ENCODE measurements at places on chromosomes 2 and 18. TPM values are rescaled to one million over a fixed set of nuclear protein-coding genes. Genes with fewer than 3 reads are reported as not detected.

DNA sequence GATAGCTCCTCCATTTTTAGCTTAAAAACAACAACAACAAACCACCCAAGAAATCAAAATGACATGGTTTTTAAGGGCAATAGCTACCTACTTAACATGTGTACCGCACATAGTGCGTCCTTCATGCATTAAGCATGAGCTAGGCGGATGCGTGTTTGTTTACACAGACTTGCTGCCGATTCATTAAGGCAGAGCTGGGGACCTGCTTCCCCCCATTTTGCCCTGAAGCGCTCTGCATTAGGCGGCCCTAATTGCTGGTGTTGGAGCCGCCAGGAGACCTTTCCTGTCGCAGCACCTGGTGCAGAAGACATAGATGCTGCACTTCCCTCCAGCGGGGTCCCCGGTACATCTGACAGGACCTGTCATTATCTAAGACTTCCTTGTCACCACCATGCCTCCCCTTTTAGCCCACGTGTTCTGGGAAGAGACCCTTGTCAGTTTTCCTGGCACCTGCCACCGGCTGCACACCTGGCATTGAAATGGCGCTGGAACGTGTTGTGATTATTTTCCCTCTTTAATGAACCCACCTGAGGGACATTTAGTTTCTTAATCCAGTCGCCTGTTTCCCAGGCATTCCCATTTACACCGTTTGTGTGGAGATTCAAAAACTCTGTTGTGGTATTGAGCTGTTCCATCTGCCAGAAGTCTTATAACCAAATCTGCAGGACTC lies 261.1 kb upstream of the RAB12 start:
- H3K4me1 ChIP-seq, result no peaks in the 10 kb centered on the region
- no peak overlapping the region for H3K4me3 ChIP-seq
- no peak for DNase-seq
- no peaks in the 10 kb centered on the region for H3K27me3 ChIP-seq
- H3K36me3 ChIP-seq, result no peaks in the 10 kb centered on the region
- H3K27ac ChIP-seq, result no peak overlapping the region

- H3K36me3 ChIP-seq, result no peaks in the 10 kb centered on the region
- H3K4me3 ChIP-seq, result no peak overlapping the region
- no peak overlapping the region for H3K27ac ChIP-seq
- DNase-seq, result no peak
- H3K4me1 ChIP-seq, result no peaks in the 10 kb centered on the region
Observed at GRCh38 chr2:150091846-150092245, 395.6 kb downstream of the RND3 start.

- H3K36me3 ChIP-seq, result no peaks in the 10 kb centered on the region
- no peak overlapping the region for H3K27ac ChIP-seq
- DNase-seq, result no peak
Observed at GRCh38 chr18:50870138-50870845, 8.6 kb upstream of the ME2 start.

DNA sequence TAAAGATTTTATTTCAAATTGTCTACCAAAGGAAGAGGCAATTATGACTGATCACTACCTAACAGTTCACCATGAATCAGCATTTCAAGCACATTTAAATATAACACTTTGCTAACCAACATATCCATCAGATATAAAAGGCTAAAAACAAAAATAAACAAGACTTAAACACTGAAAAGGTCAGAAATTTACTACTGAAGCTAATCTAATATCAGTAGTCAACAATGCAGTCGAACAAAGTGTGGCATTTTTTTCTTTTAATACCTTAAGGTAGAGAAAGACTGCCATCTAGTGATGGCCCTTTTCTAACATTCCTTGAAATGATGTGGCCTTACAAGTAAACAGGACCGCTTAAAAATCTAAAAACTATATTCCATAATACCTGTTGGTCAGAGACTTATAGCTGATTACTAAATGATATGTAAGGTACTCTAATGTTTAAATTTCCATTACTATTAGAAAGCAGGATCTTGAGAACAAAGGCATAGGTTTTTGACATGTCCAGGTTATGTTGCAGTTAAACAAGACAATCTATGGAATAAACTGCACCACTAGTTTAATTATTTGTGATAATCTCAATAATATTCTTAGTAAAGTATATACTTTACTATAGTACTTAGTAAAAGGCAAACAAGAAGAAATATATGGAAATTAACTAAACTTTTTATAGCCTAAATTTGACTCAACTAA lies 80.0 kb downstream of the EXOC6B start:
- H3K27ac ChIP-seq, result no peak overlapping the region
- H3K4me3 ChIP-seq, result no peak overlapping the region

The GPR45 gene
- not detected for polyA plus RNA-seq

- H3K36me3 ChIP-seq, result no peaks in the 10 kb centered on the region
- H3K4me3 ChIP-seq, result no peak overlapping the region
- H3K4me1 ChIP-seq, result no peaks in the 10 kb centered on the region
- no peak overlapping the region for H3K27ac ChIP-seq
Observed at GRCh38 chr2:229725716-229726574, 11.6 kb upstream of the DNER start.

- no peak overlapping the region for H3K27ac ChIP-seq
- no peak for DNase-seq
- H3K4me3 ChIP-seq, result no peak overlapping the region
Observed at GRCh38 chr2:29207352-29208148, 92.3 kb downstream of the CLIP4 start.

DNA sequence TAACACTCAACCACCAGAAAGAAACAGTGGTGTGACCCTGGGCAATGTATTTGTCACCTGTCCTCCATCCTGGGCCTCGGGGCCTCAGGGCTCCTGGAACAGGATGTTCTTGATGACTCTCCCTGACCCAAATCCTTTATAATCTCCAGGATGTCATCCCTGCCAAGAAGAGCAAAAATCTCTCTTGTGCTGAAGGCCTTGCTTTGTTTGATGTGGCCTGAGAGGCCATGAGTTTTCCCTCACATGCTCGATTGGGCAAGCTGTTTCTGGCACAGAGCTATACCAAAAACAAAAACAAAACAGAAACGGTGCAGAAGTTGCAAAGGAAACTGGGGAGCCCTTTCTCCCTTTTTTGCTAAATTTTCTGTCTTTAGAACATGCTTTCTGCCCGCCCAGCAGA lies 35.7 kb upstream of the ST3GAL5 start:
- peaks cover 2% of the 10 kb centered on the region for H3K27me3 ChIP-seq
- H3K36me3 ChIP-seq, result no peaks in the 10 kb centered on the region
- H3K27ac ChIP-seq, result no peak overlapping the region
- H3K4me3 ChIP-seq, result no peak overlapping the region
- H3K4me1 ChIP-seq, result no peaks in the 10 kb centered on the region
- DNase-seq, result no peak

- H3K4me1 ChIP-seq, result peaks cover 14% of the 10 kb centered on the region
- H3K27ac ChIP-seq, result no peak overlapping the region
- peaks cover 26% of the 10 kb centered on the region for H3K27me3 ChIP-seq
- DNase-seq, result no peak
- H3K4me3 ChIP-seq, result no peak overlapping the region
Observed at GRCh38 chr2:152094014-152094413, 4.8 kb downstream of the CACNB4 start.

The POTEJ gene
- not detected for polyA plus RNA-seq

The ACADL gene
- not detected for polyA plus RNA-seq

DNA sequence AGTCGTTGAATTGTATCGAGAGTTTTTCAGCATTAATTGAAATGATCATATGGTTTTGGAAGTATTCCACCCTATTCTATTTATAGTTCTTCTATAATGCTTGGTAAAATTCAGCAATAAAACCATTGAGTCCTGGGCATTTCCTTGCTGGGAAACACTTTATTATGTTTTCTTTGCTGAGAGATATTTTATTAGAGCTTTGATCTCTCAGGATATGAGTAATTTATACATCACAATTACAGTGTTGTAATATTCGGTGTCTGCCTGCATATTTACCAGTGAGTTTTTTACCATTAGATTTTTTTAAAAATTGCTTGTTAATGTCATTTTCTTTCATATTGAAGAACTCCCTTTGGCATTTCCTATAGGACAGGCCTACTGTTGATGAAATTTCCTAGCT lies 402.7 kb upstream of the FSIP2 start:
- H3K36me3 ChIP-seq, result no peaks in the 10 kb centered on the region
- H3K4me1 ChIP-seq, result no peaks in the 10 kb centered on the region
- no peak overlapping the region for H3K27ac ChIP-seq
- no peak for DNase-seq
- H3K27me3 ChIP-seq, result no peaks in the 10 kb centered on the region

The RNU2-63P gene
- polyA plus RNA-seq, result 14.9 TPM

DNA sequence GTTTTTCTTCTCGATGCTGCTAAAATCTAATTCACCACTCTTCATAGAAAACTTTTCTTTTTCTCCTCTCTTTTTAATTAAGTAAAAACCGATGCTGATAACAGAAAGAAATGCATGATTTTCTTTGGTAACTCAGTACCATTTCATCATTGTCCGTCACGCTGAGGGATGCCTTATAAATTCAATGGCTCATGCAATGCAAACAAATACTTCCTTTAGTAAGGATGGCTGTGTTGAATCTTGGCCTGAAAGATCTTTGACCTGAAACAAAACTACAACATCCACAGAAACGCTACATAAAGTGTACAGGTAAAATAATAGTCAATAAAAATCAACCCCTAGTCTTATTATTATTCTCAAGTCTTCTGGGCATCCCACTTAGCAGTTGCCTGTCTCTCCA lies 261.4 kb downstream of the SLC8A1 start:
- no peak for DNase-seq
- H3K27me3 ChIP-seq, result no peaks in the 10 kb centered on the region
- H3K36me3 ChIP-seq, result no peaks in the 10 kb centered on the region
- H3K27ac ChIP-seq, result no peak overlapping the region
- H3K4me1 ChIP-seq, result no peaks in the 10 kb centered on the region
- no peak overlapping the region for H3K4me3 ChIP-seq

- no peak overlapping the region for H3K4me3 ChIP-seq
- no peak for DNase-seq
- no peaks in the 10 kb centered on the region for H3K36me3 ChIP-seq
- no peaks in the 10 kb centered on the region for H3K27me3 ChIP-seq
- H3K4me1 ChIP-seq, result no peaks in the 10 kb centered on the region
- H3K27ac ChIP-seq, result no peak overlapping the region
Observed at GRCh38 chr2:58336416-58336815, 95.3 kb upstream of the FANCL start.

DNA sequence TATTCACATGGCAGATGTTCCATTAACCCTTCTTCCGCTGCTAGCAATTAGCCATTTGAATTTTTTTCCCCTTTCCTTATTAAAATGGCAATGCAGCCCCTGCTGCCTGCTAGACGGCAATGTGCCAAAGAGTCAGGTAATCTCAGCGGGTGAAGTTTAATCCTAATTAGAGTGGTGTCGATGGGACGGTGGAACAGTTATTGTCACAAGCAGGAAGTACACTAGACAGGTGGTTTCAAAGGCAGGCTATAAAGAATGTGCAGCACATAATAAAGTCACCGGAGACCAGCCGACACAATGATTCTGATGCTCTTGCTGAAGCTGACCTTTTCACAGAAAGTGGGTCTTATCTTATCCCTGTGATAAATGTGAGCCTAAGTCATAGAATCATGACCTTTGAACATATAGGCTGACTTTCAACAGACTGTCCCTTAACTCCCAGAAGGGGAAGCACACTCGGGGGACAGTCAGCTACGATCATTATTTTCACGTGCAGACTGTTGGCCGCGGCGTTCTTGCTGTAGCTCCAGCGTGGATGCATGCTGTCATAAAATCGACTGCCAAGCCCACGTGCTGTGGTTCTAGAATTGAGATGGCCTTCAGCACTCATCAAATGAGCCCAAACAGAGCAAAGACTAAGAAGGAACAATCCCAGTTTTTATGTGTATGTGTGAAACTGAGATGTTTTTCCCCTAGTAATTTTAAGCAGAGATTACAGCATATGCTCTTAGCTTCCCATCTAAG lies 926.2 kb upstream of the SOX11 start:
- no peak overlapping the region for H3K27ac ChIP-seq
- no peak overlapping the region for H3K4me3 ChIP-seq
- no peaks in the 10 kb centered on the region for H3K27me3 ChIP-seq
- no peaks in the 10 kb centered on the region for H3K4me1 ChIP-seq
- no peaks in the 10 kb centered on the region for H3K36me3 ChIP-seq

The KCNG2 gene
- not detected for polyA plus RNA-seq

The TDRD15 gene
- not detected for polyA plus RNA-seq

GRCh38 chr18:38940475-38940862 lies 1374.9 kb upstream of the CELF4 start:
- H3K27me3 ChIP-seq, result no peaks in the 10 kb centered on the region
- peak overlapping the region; percentile 83 for H3K4me3 ChIP-seq
- H3K36me3 ChIP-seq, result no peaks in the 10 kb centered on the region
- H3K27ac ChIP-seq, result peak overlapping the region; percentile 78
- no peaks in the 10 kb centered on the region for H3K4me1 ChIP-seq

- H3K27ac ChIP-seq, result no peak overlapping the region
- peaks cover 37% of the 10 kb centered on the region for H3K4me1 ChIP-seq
- DNase-seq, result peak; percentile 55
- H3K36me3 ChIP-seq, result peaks cover 13% of the 10 kb centered on the region
- H3K4me3 ChIP-seq, result no peak overlapping the region
Observed at GRCh38 chr2:127859712-127860085, 1.7 kb upstream of the POLR2D start.

The SLC30A3 gene
- polyA plus RNA-seq, result not detected

DNA sequence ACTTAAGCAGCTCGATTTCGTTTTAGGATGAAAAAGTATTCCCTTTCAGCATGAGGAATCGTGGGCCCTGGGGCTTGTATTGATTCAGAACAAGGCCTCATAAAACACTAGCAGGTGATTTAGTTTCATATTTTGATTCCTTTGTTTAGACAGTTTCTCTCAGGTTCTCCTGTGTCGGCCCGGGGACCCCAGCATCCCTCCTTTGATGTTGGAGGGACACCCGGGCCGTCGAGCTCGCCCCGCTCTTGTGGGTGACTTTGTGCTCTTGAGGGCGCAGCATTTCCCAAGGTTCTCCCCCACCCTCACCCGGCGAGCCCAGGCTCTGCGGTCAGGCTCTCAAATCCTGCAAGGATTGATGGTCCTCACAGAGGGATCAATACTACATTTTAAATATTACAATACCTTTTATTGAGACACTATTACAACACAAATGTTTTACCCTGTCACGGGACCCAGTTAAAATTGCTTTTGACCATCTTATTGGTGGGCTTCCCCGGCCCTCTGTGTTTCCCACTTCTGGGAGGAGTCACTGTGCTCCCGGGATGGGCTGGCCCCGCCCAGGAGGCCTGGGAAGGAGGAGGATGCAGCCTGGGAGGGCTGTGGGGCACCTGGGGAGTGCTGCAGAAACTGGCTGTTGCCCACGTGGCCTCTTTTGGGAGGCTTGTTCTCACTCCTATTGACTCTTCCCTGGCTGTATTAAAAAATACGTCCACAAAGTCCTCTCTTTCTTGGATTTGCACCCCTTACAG lies 222.6 kb downstream of the INSIG2 start:
- no peaks in the 10 kb centered on the region for H3K36me3 ChIP-seq
- peaks cover 6% of the 10 kb centered on the region for H3K4me1 ChIP-seq
- DNase-seq, result no peak

GRCh38 chr2:133848111-133848649 lies 279.9 kb upstream of the NCKAP5 start:
- H3K4me1 ChIP-seq, result no peaks in the 10 kb centered on the region
- DNase-seq, result no peak
- H3K36me3 ChIP-seq, result no peaks in the 10 kb centered on the region
- no peak overlapping the region for H3K4me3 ChIP-seq

The HIBCH gene
- polyA plus RNA-seq, result 25.7 TPM
